ENCODE measurements at places on chromosomes 7 and 10.
A peak's percentile ranks its signal among the peaks of the same experiment; 100 is the strongest.

GRCh38 chr7:104973909-104974415, 40.0 kb upstream of the KMT2E start:
- DNase-seq: no peak

GRCh38 chr7:157357129-157358040, 20.6 kb downstream of the DNAJB6 start:
- DNase-seq: no peak

GRCh38 chr10:124630551-124630950, 113.6 kb downstream of the FAM53B start:
- DNase-seq: no peak

DNA sequence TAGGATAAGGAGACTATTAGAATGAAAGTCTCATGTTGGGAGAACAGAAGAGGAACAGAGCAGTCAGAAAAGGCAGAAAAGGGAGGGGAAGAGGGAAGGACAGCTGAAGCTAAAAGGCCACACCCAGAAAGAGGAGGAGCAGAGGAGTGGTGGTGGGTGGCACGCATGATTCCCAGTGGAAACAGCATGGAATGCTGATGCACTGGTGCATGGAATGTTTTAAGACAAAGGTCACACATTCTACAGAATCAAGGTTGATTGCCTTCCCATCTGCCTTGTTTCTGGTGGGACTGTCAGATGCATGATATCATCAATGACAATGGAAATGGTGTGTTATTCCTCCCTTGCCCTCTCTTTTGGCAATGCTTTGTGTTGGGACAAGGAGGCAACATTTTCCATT, 285.4 kb upstream of the MKI67 start:
- DNase-seq: no peak

DNA sequence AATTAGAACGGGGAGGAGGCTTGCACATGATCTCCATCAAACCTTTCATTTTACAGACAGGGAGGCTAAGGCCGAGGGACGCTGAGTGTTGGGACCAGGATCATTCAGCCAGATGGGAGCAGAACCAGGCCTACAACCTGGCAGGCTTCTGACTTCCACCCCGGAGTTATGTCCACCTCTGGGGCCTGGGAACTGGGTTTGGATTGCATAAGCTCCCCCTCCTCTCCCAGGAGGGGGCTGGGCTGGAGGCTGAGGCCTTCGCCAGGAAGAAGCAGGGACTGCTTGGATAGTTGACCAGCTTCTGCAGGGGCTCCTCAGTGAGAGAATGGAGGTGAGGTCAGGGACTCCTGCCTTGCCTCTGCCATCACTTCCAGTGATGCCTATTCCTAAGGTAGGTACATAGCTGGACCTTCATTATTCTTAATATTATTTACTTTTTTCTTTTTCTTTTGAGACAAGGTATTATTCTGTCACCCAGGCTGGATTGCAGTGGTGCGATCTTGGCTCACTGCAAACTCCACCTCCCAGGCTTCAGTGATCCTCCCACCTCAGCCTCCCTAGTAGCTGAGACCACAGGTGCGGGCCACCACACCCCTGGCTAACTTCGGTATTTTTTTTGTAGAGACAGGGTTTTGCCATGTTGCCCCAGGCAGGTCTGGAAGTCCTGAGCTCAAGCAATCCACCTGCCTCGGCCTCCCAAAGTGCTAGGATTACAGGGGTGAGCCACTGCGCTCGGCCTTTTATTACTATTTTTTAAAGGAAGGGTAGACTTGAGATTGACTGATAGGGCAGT, 1.3 kb downstream of the SNX10 start:
- no peak for DNase-seq

DNA sequence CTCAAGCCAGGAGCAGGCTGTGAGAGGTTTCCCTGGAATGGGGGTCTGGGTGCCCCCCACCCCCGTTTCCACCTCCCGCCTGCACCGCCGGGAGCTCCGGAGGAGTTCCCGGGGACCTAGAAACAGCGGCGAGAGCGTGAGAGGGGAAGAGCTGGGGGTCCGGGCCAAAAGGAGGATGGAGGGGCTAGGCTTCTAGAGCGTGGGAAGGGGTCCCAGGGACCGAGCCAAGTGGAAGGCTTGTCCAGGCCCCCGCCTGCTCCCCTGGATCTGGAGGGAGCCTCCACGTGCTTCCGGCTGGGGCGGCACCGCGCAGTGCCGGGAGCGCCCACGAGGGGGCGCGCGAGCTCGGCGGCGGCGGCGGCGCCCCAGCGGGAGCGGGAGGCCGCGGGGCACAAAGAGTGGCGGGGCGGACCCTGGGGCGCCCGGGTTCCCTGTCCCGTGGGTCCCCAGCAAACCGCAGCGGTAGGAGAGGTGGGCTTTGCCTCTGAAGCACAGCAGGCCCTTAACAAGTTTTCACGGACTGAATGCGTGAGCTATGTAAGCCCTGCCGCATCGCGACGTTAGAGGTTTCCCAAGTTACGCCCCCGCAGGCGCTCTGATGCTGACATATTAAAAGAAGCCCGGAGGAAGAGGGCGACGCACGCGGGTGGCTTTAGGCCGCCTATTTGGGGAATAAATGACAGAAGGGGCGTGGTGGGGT, 104.4 kb upstream of the LRRC4 start:
- DNase-seq: peak; percentile 28

DNA sequence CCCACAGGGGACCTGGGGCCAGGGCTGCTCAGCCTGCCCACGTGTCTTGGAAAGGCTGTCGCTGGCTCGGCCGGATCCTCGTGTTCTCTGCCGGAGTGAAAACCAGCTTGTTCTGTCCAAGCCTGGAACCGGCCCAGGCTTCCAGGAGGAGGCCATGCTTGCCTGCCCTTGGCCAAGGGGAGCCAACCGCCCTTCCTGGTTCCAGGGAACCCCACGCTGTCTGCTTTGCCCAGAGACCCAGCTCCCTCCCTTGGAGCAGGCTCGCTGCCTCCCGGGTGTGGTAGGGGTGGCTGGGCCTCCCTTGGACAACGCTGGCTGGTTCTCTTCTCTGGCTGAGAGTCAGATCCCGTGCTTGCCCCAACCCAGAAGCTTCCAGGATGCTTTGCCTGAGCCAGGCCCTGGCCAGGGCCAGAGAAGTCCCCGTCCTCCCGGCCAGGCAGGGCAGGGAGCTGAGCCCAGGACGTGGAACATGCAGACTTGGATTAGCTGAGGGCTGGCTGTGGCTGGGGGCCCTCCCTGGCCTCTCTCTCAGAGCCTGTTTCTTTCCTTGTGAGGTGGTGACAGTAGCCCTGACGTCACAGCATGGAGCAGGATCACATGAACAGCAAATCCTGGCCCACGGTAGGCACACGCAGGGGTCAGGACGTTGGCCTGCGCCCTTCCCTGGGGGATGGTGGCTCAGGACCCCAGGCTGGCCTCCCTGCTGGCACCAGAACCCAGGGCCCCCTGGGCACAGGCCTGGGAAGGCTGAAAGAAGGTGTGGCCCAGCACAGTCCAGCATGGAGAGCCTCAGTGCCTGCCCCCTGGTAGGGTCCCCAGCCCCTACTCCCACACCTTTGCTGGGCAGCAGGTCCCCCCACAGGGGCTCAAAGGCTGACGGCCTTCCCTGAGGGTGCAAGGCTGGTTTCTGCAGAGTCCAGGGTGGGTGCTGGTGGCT, 67.5 kb downstream of the PWWP2B start:
- no peak for DNase-seq

- DNase-seq: no peak
Measured at GRCh38 chr7:100053215-100053614, 3.6 kb downstream of the ZSCAN21 start.

DNA sequence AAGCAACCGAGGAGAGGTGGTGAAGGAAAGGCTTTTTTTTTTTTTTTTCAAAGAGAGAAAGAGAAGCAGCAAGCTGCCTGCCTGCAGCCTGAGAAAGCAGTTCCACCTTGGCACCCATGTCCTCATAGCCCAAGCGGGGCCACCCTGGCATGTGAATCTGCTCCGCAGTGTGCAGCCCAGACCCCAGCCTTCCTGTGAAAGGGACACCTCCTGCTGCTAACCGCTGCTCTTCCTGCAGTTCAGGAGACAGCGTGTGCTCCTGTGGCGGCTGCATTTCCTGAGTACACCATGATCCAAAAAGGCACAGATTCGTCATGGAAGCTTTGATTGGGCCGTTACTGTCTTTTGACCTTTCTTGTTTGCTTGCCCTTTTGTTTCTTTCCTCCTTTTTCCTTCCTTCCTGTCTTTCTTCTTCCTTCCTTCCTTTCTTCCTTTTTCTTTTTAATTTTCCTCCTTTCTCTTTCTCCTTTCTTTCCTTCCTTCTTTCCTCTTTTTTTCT, 38.1 kb downstream of the IKZF1 start:
- DNase-seq: no peak

- DNase-seq: no peak
Measured at GRCh38 chr10:29522061-29522855, 112.5 kb downstream of the SVIL start.

DNA sequence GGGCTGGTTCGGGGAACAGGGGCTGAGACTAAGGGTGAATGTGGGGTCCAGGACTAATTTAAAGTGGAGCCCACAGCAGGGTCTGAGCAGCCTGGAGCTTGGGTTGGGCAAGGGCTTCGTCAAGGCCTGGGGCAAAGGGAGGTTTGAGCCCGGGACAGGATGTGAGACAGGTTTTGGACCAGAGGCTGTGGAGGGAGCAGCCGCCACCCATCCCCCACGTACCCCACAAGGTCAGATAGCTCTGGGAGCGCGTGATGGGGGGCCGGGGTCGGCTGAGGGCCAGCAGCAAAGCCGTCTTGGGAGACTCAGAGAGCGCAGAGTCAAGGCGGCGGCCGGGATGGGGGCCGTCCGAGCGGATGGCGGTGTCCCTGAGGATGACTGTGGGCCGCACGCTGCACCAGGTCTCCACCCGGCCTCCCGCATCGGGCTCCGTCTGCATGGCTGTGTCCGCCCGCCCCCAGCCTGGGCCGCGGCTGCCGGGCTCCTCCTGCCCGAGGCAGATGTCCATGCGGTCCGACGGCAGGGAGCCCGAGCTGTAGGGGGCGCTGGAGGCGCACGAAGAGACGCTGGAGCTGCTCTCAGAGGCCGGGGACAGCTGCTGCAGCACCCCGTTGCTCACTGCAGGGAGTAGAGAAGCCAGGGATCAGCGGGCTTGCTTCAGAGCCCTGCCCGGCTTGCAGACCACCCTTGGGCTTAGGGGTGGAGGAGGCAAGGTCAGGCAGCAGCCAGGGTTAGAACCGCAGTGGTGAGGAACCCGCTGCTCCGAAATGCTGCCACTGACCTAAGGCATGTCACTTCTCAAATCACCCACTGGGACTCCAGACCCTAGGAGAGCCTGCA, 12.1 kb downstream of the PDZD7 start:
- DNase-seq: peak; percentile 31

- DNase-seq: no peak
Measured at GRCh38 chr7:67788669-67789068, 792.0 kb downstream of the TYW1 start.

DNA sequence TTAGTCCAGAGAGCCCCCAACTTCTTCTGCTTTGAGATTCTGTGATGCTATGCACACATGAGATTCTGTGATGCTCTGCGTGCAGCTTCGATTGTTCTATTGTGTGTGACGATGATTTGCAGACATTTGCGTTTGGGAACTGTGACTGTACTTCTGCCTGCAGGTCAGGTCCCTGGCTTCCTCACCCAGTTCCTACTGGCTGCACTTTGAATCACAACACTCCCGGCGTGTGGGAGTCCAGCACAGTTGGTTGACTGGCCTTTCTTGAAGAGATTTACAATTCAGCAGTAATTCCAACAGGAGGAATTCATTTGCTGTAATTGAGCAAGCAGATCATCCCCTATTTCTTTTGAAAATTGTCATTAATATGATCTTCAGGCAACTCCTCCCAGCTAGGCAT, 252.2 kb upstream of the YAE1 start:
- DNase-seq: no peak

DNA sequence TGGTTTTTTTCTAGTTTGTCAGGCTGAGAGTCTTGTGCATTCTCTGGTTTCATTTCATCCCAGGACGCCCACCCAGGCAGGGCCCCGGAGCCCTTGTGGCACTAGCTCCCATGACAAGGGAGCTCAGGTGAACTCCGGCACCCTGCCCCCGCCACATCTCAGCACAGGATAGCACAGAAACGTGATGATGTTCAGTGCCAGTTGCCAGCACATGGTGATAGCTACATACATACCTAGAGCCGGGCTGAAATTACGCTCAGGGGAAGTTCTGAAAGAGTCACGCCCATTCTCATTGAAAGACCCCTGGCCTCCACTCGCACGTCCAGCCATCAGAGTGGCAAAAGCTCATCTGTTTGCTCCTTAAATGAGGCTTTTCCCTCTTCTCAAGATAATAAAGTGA, 273.7 kb downstream of the PTPRN2 start:
- DNase-seq: no peak
